ENCODE measurements at places on chromosomes 6 and 20. TPM values are rescaled to one million over a fixed set of nuclear protein-coding genes. Genes with fewer than 3 reads are reported as not detected.

- H3K4me3 ChIP-seq: no peak overlapping the region
- no peak for ATAC-seq
- H3K27me3 ChIP-seq: no peaks in the 10 kb centered on the region
- no peaks in the 10 kb centered on the region for H3K4me1 ChIP-seq
- H3K36me3 ChIP-seq: no peaks in the 10 kb centered on the region
- H3K27ac ChIP-seq: no peak overlapping the region
Observed at GRCh38 chr6:51932956-51933355, 154.5 kb downstream of the PKHD1 start.

DNA sequence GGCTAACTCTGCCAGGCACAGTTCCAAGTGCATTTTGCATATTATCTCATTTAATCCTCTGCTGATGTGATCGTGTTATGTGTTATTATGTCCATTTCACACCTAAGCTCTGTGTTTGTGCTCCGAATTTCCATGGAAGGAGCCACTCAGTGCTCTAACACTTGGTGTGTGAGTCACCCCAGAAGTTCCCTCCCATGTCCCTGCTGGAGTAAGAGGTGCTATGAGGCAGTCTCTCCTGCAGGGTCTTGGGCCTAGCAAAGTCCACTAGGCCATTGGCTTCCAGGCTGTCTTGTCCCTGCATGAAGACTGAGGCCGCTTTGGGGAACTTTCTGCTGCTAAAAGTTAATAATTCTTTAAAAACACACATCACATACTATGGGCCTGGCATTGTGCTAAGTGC, 405.9 kb upstream of the SULF2 start:
- H3K27me3 ChIP-seq: no peaks in the 10 kb centered on the region
- no peaks in the 10 kb centered on the region for H3K36me3 ChIP-seq
- no peak overlapping the region for H3K4me3 ChIP-seq
- H3K4me1 ChIP-seq: peaks cover 6% of the 10 kb centered on the region

SOBP gene
- total RNA-seq: 16.2 TPM

DNA sequence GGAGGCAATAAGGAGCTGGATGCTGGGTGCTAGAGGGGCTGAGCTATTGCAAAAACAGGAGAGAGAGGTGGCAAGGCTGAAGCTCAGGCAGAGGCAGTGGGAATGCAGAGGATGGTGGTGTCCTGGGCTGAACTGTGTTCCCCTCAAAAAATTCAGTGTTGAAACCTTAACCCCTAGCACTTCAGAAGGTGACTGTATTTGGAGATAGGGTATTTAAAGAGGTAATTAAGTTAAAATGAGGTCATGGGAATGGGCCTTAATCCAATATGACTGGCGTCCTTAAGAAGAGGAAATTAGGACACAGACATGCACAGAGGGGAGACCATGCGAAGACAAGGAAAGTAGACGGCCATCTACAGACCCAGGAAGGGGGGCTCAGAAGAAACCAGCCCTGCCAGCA, 11.5 kb upstream of the MMP9 start:
- H3K4me1 ChIP-seq: no peaks in the 10 kb centered on the region
- no peak overlapping the region for H3K4me3 ChIP-seq
- no peak for ATAC-seq
- H3K36me3 ChIP-seq: no peaks in the 10 kb centered on the region
- H3K27me3 ChIP-seq: peaks cover 96% of the 10 kb centered on the region

- peaks cover 11% of the 10 kb centered on the region for H3K4me1 ChIP-seq
- H3K4me3 ChIP-seq: no peak overlapping the region
- H3K36me3 ChIP-seq: no peaks in the 10 kb centered on the region
- no peak for ATAC-seq
- H3K27ac ChIP-seq: no peak overlapping the region
- no peaks in the 10 kb centered on the region for H3K27me3 ChIP-seq
Observed at GRCh38 chr20:7937328-7937727, 2.9 kb downstream of the HAO1 start.

GRCh38 chr6:28771401-28772267, 152.2 kb downstream of the TRIM27 start:
- H3K27ac ChIP-seq: no peak overlapping the region
- H3K4me3 ChIP-seq: no peak overlapping the region
- ATAC-seq: no peak
- H3K36me3 ChIP-seq: no peaks in the 10 kb centered on the region

NUP43 gene
- 22.4 TPM for total RNA-seq

GRCh38 chr20:23631981-23632710, 5.6 kb downstream of the CST3 start:
- no peaks in the 10 kb centered on the region for H3K4me1 ChIP-seq
- peaks cover 39% of the 10 kb centered on the region for H3K36me3 ChIP-seq
- ATAC-seq: no peak
- H3K27me3 ChIP-seq: no peaks in the 10 kb centered on the region

GRCh38 chr6:148580442-148580841, 166.4 kb upstream of the UST start:
- ATAC-seq: no peak
- no peaks in the 10 kb centered on the region for H3K27me3 ChIP-seq
- H3K27ac ChIP-seq: no peak overlapping the region
- H3K36me3 ChIP-seq: no peaks in the 10 kb centered on the region

PRR18 gene
- total RNA-seq: not detected

GRCh38 chr20:62577490-62577836, 64.8 kb upstream of the SLCO4A1 start:
- H3K4me1 ChIP-seq: peaks cover 7% of the 10 kb centered on the region
- ATAC-seq: no peak
- H3K36me3 ChIP-seq: no peaks in the 10 kb centered on the region
- H3K27me3 ChIP-seq: peaks cover 64% of the 10 kb centered on the region
- H3K4me3 ChIP-seq: no peak overlapping the region

GRCh38 chr6:46017726-46018125, 2.1 kb upstream of the CLIC5 start:
- H3K27me3 ChIP-seq: peaks cover 50% of the 10 kb centered on the region
- H3K4me1 ChIP-seq: peaks cover 8% of the 10 kb centered on the region
- no peak overlapping the region for H3K27ac ChIP-seq
- H3K4me3 ChIP-seq: no peak overlapping the region

GRCh38 chr6:98525860-98526259, 308.5 kb upstream of the POU3F2 start:
- no peaks in the 10 kb centered on the region for H3K27me3 ChIP-seq
- no peaks in the 10 kb centered on the region for H3K4me1 ChIP-seq
- no peak for ATAC-seq
- no peaks in the 10 kb centered on the region for H3K36me3 ChIP-seq
- no peak overlapping the region for H3K4me3 ChIP-seq
- no peak overlapping the region for H3K27ac ChIP-seq
